ENCODE measurements at places on chromosomes 6 and 20. TPM values are rescaled to one million over a fixed set of nuclear protein-coding genes. Genes with fewer than 3 reads are reported as not detected.

DNA sequence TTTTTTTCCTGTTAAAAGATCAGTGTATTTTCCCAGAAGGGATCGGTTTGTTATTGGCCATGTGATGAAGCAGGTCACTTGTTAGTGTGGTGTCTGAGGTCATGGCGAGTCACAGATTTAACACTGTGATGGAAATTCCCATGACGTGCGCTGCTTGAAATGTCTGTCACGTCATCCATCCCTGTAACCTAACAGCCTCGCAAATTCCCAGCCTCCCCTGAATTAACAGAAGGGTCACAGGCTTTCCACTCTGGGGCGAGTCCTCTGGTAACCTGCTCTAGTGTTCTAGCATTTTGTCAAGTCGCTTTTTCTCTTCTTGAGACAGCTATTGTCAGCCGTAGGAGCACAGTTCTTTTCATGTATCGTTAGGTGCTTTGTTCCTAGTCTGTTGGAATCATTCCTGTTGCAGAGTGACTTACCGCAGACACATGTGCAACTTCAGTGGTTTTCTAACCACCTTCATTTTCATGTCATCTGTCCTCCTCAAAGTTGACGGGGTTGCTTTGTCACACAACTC, 137.2 kb downstream of the MAP3K4 start:
- H3K4me1 ChIP-seq: peaks cover 20% of the 10 kb centered on the region
- peaks cover 62% of the 10 kb centered on the region for H3K36me3 ChIP-seq
- H3K27ac ChIP-seq: peak overlapping the region; percentile 93
- DNase-seq: no peak

DNA sequence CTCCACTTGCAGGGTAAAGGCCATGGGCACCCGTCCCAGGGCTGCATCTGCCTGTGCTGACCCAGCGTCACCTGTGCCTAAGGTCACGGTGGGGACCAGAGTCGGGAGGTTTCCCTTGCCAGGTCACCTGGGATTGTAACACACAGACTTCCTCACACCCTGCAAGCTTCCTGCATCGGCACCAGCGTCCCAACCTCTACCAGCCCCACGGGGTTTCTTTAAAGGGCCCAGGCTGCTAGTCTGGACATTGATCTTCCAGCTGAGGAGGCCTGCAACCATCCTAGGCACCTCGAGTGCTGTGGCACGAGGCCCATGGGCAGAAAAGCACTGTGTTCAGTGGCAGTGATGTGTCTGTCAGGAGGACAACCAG, 12.6 kb downstream of the ACSS1 start:
- no peaks in the 10 kb centered on the region for H3K27me3 ChIP-seq
- peaks cover 3% of the 10 kb centered on the region for H3K36me3 ChIP-seq
- no peak overlapping the region for H3K4me3 ChIP-seq
- peaks cover 7% of the 10 kb centered on the region for H3K4me1 ChIP-seq
- H3K27ac ChIP-seq: no peak overlapping the region
- DNase-seq: no peak

Gene BCAS1
- total RNA-seq: not detected

GRCh38 chr6:56356426-56356825, 109.0 kb upstream of the COL21A1 start:
- no peak overlapping the region for H3K27ac ChIP-seq
- no peak overlapping the region for H3K4me3 ChIP-seq
- peaks cover 1% of the 10 kb centered on the region for H3K4me1 ChIP-seq
- no peak for DNase-seq

DNA sequence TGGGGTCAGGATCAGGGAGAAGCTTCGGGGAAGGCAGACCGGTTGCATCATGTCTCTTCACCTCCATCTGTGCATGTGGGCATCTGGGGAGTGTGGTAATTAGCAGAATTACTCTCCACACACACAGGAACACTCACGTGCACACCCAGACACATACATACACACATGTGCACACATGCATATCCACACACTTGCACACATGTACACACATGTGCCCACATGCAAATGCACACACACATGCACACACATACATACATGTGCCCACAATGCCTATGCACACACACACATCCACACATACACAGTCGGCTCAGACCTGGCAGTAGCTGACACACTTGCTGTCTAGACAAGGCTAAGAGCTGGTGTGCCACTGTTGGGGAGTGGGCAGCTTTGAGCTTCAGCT, 212.3 kb upstream of the PMEPA1 start:
- H3K27ac ChIP-seq: no peak overlapping the region
- no peaks in the 10 kb centered on the region for H3K36me3 ChIP-seq
- no peaks in the 10 kb centered on the region for H3K27me3 ChIP-seq
- no peak overlapping the region for H3K4me3 ChIP-seq
- DNase-seq: no peak
- H3K4me1 ChIP-seq: no peaks in the 10 kb centered on the region

DNA sequence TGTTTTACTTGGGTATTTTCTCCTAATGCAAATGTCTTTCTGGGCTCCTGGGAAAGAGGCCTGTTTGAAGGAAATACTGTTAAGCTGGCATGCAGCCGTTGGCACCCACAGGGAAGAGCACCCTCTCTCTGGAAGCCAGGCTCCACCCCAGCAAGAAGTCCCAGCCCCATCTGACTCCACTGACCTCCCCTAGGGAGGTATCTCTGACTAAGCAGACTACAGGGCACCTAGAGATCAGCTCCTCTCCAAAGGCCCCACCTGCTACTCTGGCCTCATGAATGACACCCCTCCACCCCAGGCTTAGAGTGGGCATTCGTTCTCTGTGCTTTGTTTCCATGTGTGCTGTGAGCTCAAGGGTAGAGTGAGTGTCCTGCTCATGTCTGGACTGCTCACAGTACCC, 6.4 kb upstream of the MDGA1 start:
- no peaks in the 10 kb centered on the region for H3K36me3 ChIP-seq
- no peak for DNase-seq
- peaks cover 10% of the 10 kb centered on the region for H3K4me1 ChIP-seq
- H3K4me3 ChIP-seq: no peak overlapping the region
- no peak overlapping the region for H3K27ac ChIP-seq
- peaks cover 27% of the 10 kb centered on the region for H3K27me3 ChIP-seq

- H3K4me1 ChIP-seq: no peaks in the 10 kb centered on the region
- H3K36me3 ChIP-seq: no peaks in the 10 kb centered on the region
- no peak overlapping the region for H3K27ac ChIP-seq
- no peak overlapping the region for H3K4me3 ChIP-seq
- no peaks in the 10 kb centered on the region for H3K27me3 ChIP-seq
Observed at GRCh38 chr6:81722506-81723223, 29.8 kb downstream of the TENT5A start.

DNA sequence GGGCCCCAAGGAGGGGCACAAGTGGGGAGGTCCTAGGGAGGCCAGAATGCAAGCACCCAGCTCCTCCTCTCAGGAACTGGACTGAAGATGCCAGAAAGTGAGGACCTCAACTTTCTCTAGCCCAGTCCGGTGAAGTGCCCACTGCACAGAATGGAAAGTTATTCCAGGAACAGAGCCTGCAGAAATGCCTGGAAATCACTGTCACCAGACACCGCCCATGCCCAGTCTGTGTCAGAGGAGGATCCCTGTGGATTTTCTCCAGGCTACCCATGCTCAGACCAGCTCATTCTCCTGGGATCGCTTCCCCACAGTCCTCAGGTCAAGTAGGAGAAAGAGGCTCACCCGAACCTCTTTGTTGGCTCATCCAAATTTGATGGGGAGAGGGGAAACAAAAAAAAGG, 6.5 kb downstream of the PRPH2 start:
- no peaks in the 10 kb centered on the region for H3K4me1 ChIP-seq
- no peak overlapping the region for H3K27ac ChIP-seq

DNA sequence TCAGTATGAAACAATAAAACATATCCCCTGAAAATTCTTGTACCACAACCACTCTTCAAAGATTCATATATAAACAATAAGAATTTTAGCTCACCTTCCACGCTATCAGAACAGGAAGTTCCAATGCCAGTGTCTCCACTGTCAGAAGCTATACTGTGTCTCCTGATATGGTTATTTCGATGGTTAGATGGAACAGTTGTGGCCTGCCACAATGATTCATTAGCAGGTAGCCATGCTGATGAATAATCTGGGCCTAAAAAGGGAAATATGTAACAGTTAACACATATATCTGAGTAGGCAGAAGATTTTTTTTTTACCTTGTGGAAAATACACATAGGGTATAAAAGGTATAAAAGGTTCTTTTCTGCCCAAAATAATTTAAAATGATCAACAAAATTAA, 19.0 kb downstream of the CEP85L start:
- H3K36me3 ChIP-seq: peaks cover 71% of the 10 kb centered on the region
- no peak for DNase-seq
- no peaks in the 10 kb centered on the region for H3K27me3 ChIP-seq
- H3K27ac ChIP-seq: peak overlapping the region; percentile 17

GRCh38 chr20:62339647-62340062, 27.5 kb downstream of the LAMA5 start:
- no peaks in the 10 kb centered on the region for H3K36me3 ChIP-seq
- H3K4me3 ChIP-seq: no peak overlapping the region
- no peak overlapping the region for H3K27ac ChIP-seq
- H3K27me3 ChIP-seq: peaks cover 3% of the 10 kb centered on the region

Gene SRMS
- not detected for total RNA-seq

Gene PLCB4
- not detected for total RNA-seq

GRCh38 chr6:90863043-90863442, 276.2 kb upstream of the MAP3K7 start:
- H3K36me3 ChIP-seq: no peaks in the 10 kb centered on the region
- H3K27me3 ChIP-seq: peaks cover 2% of the 10 kb centered on the region
- no peak for DNase-seq
- no peak overlapping the region for H3K27ac ChIP-seq

DNA sequence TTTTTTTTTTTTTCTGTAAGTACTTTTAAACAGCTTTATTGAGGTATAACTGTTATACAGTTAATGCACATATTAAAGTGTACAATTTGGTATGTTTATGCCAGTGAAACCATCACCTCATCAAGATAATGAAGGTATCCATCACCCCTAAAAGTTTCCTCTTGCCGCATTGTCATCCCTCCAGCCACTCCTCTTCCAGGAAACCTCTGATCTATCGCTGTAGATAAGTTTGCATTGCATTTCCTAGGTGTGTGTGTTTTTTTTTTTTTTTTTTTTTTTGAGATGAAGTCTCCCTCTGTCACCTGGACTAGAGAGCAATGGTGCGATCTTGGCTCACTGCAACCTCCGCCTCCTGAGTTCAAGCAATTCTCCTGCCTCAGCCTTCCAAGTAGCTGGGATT, 3.1 kb downstream of the SLX4IP start:
- H3K27me3 ChIP-seq: no peaks in the 10 kb centered on the region
- H3K4me1 ChIP-seq: peaks cover 49% of the 10 kb centered on the region
- peaks cover 8% of the 10 kb centered on the region for H3K36me3 ChIP-seq
- peak overlapping the region; percentile 37 for H3K4me3 ChIP-seq
- peak overlapping the region; percentile 26 for H3K27ac ChIP-seq

- H3K4me1 ChIP-seq: no peaks in the 10 kb centered on the region
- H3K36me3 ChIP-seq: no peaks in the 10 kb centered on the region
- H3K4me3 ChIP-seq: no peak overlapping the region
- H3K27me3 ChIP-seq: peaks cover 28% of the 10 kb centered on the region
- no peak for DNase-seq
Observed at GRCh38 chr6:13935190-13935880, 10.6 kb downstream of the RNF182 start.

DNA sequence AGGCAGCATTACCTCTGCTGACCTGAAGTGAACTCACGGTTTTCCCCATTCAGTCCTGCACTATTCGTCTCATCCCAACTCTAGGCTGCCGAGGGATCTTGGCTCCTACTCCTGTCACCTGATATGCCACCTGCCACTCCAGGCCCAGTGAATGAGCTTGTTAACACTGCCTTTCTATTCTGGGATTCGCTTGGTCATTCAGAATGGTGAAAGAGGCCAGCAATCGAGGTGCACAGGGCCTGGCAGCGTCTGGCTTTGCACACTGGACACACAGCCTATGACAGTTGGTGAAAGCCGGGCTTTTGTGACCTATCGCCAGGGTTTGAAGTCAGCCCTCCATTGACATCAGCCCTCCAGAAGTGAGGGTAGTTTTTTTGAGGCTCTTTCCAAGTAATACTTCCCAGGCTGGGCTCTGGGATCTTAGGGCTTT, 59.3 kb upstream of the MYL9 start:
- no peak for DNase-seq
- no peaks in the 10 kb centered on the region for H3K27me3 ChIP-seq
- H3K4me1 ChIP-seq: peaks cover 2% of the 10 kb centered on the region

- no peak for DNase-seq
- H3K4me3 ChIP-seq: no peak overlapping the region
- H3K36me3 ChIP-seq: no peaks in the 10 kb centered on the region
- H3K4me1 ChIP-seq: peaks cover 3% of the 10 kb centered on the region
- H3K27me3 ChIP-seq: peaks cover 18% of the 10 kb centered on the region
- H3K27ac ChIP-seq: no peak overlapping the region
Observed at GRCh38 chr6:99871641-99872040, 122.4 kb downstream of the MCHR2 start.

GRCh38 chr20:47620808-47621805, 119.4 kb downstream of the NCOA3 start:
- H3K4me1 ChIP-seq: peaks cover 36% of the 10 kb centered on the region
- H3K27me3 ChIP-seq: no peaks in the 10 kb centered on the region
- DNase-seq: no peak
- peaks cover 54% of the 10 kb centered on the region for H3K36me3 ChIP-seq
- H3K27ac ChIP-seq: peak overlapping the region; percentile 48

- H3K36me3 ChIP-seq: peaks cover 43% of the 10 kb centered on the region
- H3K4me3 ChIP-seq: no peak overlapping the region
- H3K27ac ChIP-seq: no peak overlapping the region
- H3K4me1 ChIP-seq: peaks cover 28% of the 10 kb centered on the region
Observed at GRCh38 chr6:118930680-118931079, 4.3 kb downstream of the MCM9 start.

DNA sequence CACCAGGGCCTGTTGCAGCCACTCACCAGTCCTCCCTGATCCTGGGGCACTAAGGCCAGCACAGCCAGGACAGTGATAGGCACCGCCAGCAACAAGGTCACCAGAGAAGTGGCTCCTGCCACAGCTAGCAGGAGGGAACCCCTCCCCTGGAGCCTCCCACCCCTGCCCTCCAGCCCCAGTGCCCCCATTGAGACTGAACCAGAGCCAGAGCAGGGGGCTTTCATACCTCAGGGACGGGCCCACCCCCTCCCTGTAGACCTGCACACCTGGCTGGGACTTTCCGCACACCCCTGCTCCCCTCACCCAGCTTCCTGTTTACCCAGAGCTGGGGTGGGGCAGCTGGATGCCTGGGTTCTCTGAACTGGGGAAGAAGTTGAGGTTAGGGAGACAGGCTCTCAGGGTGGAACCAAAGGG, at the start of gene LTB:
Gene LTB, minus strand, starts transcription at position 195 of the 414 bp plus-strand sequence. Its CDS starts 7 bp downstream, at position 188.
- no peaks in the 10 kb centered on the region for H3K27me3 ChIP-seq
- no peak for DNase-seq
- peak within 1 kb of the TSS; percentile 97 for H3K4me3 ChIP-seq
- H3K27ac ChIP-seq: peak within 1 kb of the TSS; percentile 89

- no peak overlapping the region for H3K27ac ChIP-seq
- H3K4me1 ChIP-seq: peaks cover 8% of the 10 kb centered on the region
- no peaks in the 10 kb centered on the region for H3K36me3 ChIP-seq
- DNase-seq: no peak
Observed at GRCh38 chr6:132405143-132405915, 4.1 kb upstream of the MOXD1 start.

Gene OTOR
- not detected for total RNA-seq

Gene SAPCD1
- 16.4 TPM for total RNA-seq

Data from activated T-helper 2 cell treated with anti-CD3 and anti-CD28 coated beads, Interferon-gamma antibody, Interleukin-2, Interleukin-4, amounts not matched to agents 10 μg/mL and 5 μg/mL and 100 μg/mL, durations not matched to agents 14 hours and 24 hours and 36 hours (primary cell).